K562 (cell line): ENCODE measurements at places on chromosomes 4 and X. TPM values are rescaled to one million over a fixed set of nuclear protein-coding genes. Genes with fewer than 3 reads are reported as not detected.

The RP2 gene
- 3.4 and 3.5 TPM in 2 replicates for total RNA-seq

- no peak for DNase-seq
- no peaks in the 10 kb centered on the region for H3K36me3 ChIP-seq
- no peak overlapping the region for H3K4me3 ChIP-seq
- H3K27ac ChIP-seq = no peak overlapping the region
These were observed 17.5 kb downstream of the MAML3 start for GRCh38 chr4:140136509-140136908.

- DNase-seq = no peak
- no peak overlapping the region for H3K27ac ChIP-seq
- H3K27me3 ChIP-seq = peaks cover 10% of the 10 kb centered on the region
- H3K4me1 ChIP-seq = no peaks in the 10 kb centered on the region
- no peak overlapping the region for H3K4me3 ChIP-seq
These were observed 192.9 kb upstream of the TBL1X start for GRCh38 chrX:9271789-9272525.

DNA sequence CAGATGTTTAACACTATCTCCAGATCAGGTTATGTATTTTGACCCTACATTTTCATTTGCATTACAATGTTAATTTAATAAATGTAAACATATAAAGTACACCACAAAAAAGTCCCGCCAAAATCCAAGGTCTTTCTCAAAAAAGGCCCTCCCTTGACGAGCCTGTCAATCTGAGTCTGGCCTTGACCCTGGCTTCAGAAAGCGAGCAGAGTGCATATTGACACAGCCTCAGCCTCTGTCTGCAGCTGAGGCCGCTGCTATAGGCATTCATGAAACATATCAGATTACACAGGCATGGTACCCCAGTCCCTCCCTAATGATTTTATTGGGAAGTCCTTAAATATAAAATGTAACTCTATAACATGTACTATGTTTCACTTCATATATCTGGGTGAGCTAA is 6.2 kb downstream of the MBNL3 start:
- no peaks in the 10 kb centered on the region for H3K4me1 ChIP-seq
- no peaks in the 10 kb centered on the region for H3K36me3 ChIP-seq
- H3K4me3 ChIP-seq = no peak overlapping the region
- DNase-seq = no peak
- H3K27me3 ChIP-seq = no peaks in the 10 kb centered on the region
- H3K27ac ChIP-seq = no peak overlapping the region

- DNase-seq = no peak
- H3K27me3 ChIP-seq = no peaks in the 10 kb centered on the region; the same call in 1 of the 2 replicates
- H3K4me1 ChIP-seq = 0 out of 3 replicates have a peak, but pooled peaks cover 2% of the 10 kb centered on the region
These were observed 8.8 kb upstream of the MND1 start for GRCh38 chr4:153335665-153336064.

GRCh38 chr4:37970702-37971101 is 10.5 kb downstream of the PTTG2 start:
- peak; percentile 21 for DNase-seq
- no peaks in the 10 kb centered on the region for H3K4me1 ChIP-seq
- H3K36me3 ChIP-seq = no peaks in the 10 kb centered on the region

DNA sequence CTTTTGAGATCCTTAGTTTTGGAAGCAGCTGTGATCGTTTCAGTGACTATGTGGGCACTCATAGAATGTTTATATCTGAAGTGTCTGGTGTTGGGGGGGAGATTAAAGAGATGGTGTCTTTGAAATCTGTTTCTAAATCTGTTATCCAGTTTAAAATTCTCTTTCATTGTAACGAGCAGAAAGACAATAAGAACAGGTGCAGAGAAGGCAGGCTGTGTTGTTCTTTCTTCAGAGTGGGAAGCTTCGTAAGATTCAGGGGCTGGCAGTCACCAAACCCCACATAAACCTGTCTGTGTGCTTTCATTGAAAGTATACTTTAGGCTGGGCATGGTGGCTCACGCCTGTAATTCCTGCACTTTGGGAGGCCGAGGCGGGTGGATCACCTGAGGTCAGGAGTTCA is 16.3 kb upstream of the DHRSX start:
- H3K36me3 ChIP-seq = no peaks in the 10 kb centered on the region
- H3K4me1 ChIP-seq = no peaks in the 10 kb centered on the region
- DNase-seq = no peak
